AG10803 (cell line): ENCODE measurements at places on chromosomes 7 and 10.

- no peak for DNase-seq
These were observed 64.7 kb upstream of the CTTNBP2 start for GRCh38 chr7:117937753-117938483.

GRCh38 chr10:116621934-116622655, 1.3 kb downstream of the PNLIPRP2 start:
- no peak for DNase-seq

DNA sequence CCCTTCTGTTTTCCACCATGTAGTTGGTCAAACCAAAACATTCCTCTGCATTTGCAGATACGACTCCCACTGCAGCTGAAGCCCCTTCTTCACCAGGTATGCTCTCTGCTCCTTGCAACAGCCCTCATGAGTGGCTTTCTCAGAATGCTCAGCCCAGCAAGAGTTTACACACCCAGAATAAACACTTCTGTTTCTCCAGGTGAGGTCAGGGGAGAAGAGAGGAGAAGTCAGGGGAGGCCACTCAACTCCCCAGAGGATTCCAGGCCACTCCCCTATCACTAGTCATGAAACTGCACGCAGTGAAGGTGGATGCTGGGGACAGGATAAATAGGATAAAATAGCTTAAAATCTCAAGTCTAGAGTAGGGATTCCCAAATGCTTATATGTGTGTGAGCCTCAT, 31.2 kb downstream of the CUZD1 start:
- DNase-seq: no peak

GRCh38 chr7:81300753-81301152, 381.9 kb upstream of the SEMA3C start:
- no peak for DNase-seq

- DNase-seq: no peak
These were observed 10.1 kb upstream of the UNC5B start for GRCh38 chr10:71202314-71202713.

DNA sequence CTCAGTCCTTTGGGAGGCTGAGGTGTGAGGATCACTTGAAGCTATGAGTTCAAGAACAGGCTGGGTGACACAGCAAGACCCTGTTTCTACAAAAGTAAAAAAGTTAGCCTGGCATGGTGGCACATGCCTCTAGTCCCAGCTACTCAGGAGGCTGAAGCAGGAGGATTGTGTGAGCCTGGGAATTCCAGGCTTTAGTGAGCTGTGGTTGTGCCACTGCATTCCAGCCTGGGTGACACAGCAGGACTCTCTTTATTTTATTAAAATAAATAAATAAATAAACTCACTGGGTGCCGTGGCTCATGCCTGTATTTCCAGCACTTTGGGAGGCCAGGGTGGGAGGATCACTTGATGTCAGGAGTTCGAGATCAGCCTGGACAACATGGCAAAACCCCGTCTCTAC, 607.9 kb downstream of the CALN1 start:
- DNase-seq: no peak

- no peak for DNase-seq
These were observed 19.9 kb downstream of the ZNRF2 start for GRCh38 chr7:30304177-30304884.

- peak; percentile 72 for DNase-seq
These were observed 35.4 kb downstream of the JMJD1C start for GRCh38 chr10:63430091-63430998.

DNA sequence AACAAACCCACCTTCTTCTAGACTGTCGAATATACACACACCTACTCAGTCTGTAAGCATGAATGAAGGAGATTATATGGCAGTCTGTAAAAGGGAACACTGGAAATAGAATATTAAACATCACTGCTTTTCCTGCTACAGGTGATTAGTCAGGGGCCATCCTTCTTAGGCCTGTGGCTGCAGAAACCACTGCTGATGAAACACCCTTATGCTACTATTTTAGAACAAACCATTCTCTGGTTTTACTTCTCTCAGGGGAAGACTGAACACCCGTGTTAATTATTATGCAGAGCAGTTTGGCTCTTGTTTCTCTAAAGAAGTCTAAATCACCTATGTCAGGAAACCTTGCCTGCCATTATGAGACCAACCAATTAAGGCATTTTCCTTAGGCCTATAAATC, 351.1 kb upstream of the KLF6 start:
- peak; percentile 4 for DNase-seq

- no peak for DNase-seq
These were observed 9.0 kb upstream of the ARPC1B start for GRCh38 chr7:99365318-99366141.

DNA sequence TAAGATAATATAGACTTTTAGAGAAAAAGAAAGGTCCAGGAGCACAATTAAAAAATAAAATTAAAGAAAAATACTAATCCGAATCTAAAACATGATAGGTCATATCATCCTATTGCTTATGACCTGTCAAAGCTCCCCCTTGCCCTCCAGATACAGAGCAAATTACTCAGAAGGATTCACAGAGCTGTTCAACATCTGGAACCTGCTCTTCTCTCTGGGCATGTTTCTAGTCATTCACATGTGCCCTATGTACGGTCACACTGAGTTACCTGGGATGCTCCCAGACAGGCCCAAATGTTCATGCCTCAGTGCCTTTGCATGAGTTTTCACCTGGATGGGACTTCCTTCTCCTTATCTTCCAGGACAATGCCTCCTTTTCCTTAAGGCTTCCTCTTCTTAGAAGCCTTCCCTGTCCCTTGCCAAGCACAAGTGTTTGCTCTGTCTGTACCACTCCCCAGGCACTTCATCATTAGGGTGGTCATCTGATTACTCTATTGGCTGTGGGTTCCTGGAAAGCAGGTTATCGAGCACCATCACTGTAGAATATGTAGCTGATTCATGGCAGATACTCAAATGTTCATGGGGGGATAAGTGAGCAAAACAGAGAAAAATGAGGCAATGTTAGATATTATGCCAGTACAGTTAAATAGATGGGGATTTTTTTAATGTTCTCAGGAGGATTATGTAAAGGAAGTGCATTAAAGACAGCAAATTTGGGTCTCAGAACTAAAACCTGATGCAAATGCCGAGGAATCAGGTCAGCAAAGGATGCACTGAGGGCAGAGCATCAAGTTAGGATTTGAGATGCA, 12.0 kb upstream of the AOAH start:
- no peak for DNase-seq

- DNase-seq: no peak
These were observed 135.4 kb downstream of the ST7 start for GRCh38 chr7:117088623-117089194.

DNA sequence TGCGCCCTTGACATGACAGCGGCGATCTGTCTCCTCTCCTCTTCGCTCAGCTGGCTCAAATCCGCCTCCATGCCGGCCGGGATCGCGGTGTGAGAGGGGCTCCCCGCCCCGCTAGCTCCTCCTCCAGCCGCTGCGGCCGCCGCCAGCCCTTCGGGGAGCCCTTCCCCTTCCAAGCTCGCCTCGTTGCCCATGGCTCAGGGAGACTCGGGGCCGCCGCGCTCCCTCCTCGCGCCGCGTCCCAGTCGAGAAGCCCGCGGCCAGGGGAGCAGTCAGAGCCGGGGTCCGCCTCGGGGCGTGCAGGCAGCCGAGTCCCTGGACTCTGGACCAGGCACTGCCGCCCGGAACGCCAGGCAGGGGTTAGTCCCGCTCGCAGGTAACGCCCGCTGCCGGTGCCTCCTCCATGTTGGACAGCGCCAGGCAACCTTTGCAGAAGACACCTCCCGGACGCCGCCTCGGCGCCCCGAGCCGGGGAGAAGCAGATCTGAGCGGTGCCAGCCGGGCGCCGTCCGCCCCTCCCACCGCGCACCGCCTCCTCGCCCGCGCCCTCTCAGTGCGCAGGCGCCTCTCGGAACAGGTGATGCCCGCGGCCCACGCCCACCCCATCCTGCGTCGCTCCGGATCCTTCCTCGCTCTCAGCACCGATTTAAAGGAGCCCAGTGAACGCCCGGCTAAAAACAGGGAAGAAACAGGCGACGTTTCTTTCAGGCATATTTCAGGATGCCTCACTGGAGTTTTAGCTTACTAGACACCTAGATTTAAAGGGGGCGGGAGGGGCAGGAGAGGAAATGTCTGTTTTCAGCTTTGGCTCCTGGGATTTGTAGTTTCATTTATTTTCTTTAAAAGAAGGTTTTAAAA, at the start of gene PCLO:
Gene PCLO, minus strand, starts transcription at position 483 of the 855 bp plus-strand sequence. Its CDS starts 292 bp downstream, at position 191.
- DNase-seq: peak; percentile 1
